ENCODE measurements at places on chromosomes 2 and 18.

DNA sequence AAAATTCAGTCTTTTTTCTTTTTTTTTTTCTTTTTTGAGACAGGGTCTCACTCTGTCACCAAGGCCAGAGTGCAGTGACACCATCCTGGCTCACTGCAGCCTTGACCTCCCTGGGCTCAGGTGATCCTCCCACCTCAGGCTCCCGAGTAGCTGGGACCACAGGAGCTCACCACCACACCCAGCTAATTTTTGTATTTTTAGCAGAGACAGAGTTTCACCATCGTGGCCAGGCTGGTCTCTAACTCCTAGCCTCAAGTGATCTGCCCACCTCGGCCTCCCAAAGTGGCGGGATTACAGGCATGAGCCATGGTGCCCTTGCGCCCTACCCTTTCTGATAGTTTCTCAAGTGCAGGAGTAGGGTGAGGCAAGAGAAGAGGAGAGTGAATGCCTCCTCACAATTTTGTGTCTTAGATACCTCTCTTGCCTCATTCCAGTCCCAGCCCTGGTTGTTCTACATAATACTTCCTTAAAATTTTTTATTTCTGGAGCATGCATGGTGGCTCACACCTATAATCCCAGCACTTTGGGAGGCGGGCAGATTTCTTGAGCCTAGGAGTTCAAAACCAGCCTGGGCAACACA, 68.2 kb upstream of the CAB39 start:
- DNase-seq, result no peak

GRCh38 chr2:44829771-44830170, 111.7 kb upstream of the SIX3 start:
- DNase-seq, result no peak

- DNase-seq, result no peak
Measured at GRCh38 chr2:144694456-144694855, 174.5 kb upstream of the ZEB2 start.

- DNase-seq, result peak; percentile 72
Measured at GRCh38 chr2:127293748-127294562, at the start of gene ERCC3. Gene ERCC3 (minus strand): TSS chr2:127294144. CDS start chr2:127294081, 63 bp downstream.

GRCh38 chr18:73670039-73670438, 477.6 kb downstream of the FBXO15 start:
- no peak for DNase-seq

- DNase-seq, result no peak
Measured at GRCh38 chr2:7930800-7931635, 750.8 kb upstream of the ID2 start.

DNA sequence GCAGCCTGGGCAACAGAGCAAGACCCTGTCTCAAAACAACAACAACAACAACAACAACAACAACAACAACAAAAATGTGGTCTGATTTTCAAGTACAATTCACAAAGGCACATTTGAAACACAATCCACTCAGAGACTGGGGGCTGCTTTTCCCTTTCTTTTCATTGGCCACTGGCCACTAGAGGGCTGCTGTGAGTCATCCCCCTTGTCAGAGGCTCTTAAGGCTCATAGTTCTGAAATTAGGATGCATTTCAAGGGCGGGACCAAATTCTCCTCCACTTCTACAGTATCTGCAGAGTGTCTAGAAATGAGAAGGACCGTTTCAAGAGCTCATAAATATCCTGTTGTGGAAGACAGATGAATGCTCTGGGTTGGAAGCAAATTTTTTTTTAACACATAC, 285.4 kb downstream of the NRXN1 start:
- no peak for DNase-seq

GRCh38 chr18:955384-956066, 50.9 kb downstream of the ADCYAP1 start:
- no peak for DNase-seq

GRCh38 chr18:75836516-75836915, 409.0 kb upstream of the SMIM21 start:
- no peak for DNase-seq

All from amniotic stem cell (primary cell).